ENCODE measurements at places on chromosomes 7 and 10. TPM values are rescaled to one million over a fixed set of nuclear protein-coding genes. Genes with fewer than 3 reads are reported as not detected.

Gene HERPUD2
- polyA plus RNA-seq, result 11.1 TPM

- no peaks in the 10 kb centered on the region for H3K27me3 ChIP-seq
- DNase-seq, result no peak
- peak overlapping the region; percentile 38 for H3K27ac ChIP-seq
- H3K36me3 ChIP-seq, result no peaks in the 10 kb centered on the region
These were observed 106.8 kb downstream of the CYP26A1 start for GRCh38 chr10:93180482-93180931.

DNA sequence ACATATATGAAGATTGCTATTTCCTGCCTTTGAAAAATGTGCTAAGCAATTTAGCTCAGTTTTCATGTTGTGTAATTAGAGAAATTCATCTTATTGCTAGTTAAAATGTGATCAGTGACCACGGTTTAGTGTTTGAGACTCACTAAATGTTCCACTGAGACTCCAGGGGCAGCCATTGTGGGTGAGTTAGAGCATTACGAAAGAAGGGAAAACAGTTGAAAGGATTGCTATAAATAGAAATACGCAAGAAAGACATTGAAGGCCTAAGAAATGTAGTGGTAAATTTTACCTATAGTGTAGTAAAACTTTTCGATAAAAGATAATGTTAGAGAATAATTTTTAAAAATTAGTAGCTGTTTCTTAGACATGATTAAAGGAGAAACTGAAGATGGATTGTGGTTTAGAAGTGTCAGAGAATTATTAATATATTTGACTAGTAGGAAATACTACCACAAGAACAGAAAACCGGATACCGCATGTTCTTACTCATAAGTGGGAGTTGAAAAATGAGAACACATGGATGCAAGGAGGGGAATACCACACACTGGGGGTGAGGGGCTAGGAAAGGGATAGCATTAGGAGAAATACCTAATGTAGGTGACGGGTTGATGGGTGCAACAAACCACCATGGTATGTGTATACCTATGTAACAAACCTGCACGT, 394.5 kb downstream of the SEMA3D start:
- no peaks in the 10 kb centered on the region for H3K36me3 ChIP-seq
- DNase-seq, result no peak
- no peaks in the 10 kb centered on the region for H3K27me3 ChIP-seq
- H3K4me3 ChIP-seq, result no peak overlapping the region
- no peaks in the 10 kb centered on the region for H3K4me1 ChIP-seq

- DNase-seq, result no peak
- no peak overlapping the region for H3K4me3 ChIP-seq
- H3K36me3 ChIP-seq, result no peaks in the 10 kb centered on the region
- H3K4me1 ChIP-seq, result no peaks in the 10 kb centered on the region
- no peak overlapping the region for H3K27ac ChIP-seq
- H3K27me3 ChIP-seq, result no peaks in the 10 kb centered on the region
These were observed 270.4 kb downstream of the HGF start for GRCh38 chr7:81499262-81500116.

GRCh38 chr10:33178026-33178755, 156.3 kb downstream of the NRP1 start:
- DNase-seq, result no peak
- H3K4me3 ChIP-seq, result no peak overlapping the region
- peak overlapping the region; percentile 37 for H3K27ac ChIP-seq
- H3K36me3 ChIP-seq, result peaks cover 41% of the 10 kb centered on the region

DNA sequence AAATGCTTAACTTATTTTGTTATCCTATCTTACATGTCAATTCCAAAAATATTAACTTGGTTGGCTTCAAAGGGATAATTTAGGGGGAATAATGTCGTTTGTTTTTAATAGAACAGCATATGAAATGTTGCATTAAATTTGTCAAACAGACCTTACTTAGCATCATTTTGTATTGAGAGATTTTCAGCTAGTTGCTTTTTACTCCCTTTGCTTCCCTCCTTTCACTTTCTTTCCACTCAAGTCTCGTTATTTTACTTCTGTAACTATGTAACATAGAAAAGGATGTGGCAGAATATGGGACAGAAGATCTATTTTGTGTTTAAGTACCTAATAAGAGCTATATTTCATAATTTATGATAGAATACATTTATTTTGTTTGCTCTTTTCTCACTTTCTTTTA, 2.6 kb downstream of the PHYHIPL start:
- H3K36me3 ChIP-seq, result no peaks in the 10 kb centered on the region
- H3K27ac ChIP-seq, result no peak overlapping the region
- DNase-seq, result no peak
- no peak overlapping the region for H3K4me3 ChIP-seq
- peaks cover 26% of the 10 kb centered on the region for H3K27me3 ChIP-seq

DNA sequence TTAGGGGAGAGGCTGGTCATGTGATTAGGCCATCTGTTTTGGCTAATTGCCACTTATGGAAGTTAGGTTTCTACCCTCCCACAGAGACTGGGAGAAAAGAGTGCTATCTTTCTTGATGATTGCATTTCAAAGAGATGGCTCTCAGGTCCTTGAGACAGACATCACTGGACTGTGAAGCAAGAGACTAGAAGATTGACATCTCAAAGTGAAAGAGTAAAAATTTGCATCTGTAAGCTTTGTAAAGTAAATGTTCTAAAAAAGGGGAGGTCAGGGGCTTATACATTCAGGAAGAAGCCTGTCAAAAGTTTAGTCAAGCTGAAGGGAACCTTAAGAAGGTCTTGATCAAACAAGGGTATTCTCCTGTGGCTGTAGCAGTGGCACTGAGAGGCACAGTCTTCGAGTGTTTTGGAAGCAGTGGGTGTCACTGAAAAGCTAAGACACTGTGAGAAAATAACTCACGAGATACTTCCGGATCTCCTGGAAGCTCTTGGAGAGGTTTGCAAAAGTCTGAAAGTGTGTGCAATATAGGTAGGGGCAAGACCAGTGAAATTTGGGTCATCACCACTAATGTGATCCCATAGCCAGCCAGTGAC, 342.1 kb downstream of the PHF14 start:
- H3K4me1 ChIP-seq, result no peaks in the 10 kb centered on the region
- DNase-seq, result no peak
- H3K36me3 ChIP-seq, result no peaks in the 10 kb centered on the region
- H3K4me3 ChIP-seq, result no peak overlapping the region

DNA sequence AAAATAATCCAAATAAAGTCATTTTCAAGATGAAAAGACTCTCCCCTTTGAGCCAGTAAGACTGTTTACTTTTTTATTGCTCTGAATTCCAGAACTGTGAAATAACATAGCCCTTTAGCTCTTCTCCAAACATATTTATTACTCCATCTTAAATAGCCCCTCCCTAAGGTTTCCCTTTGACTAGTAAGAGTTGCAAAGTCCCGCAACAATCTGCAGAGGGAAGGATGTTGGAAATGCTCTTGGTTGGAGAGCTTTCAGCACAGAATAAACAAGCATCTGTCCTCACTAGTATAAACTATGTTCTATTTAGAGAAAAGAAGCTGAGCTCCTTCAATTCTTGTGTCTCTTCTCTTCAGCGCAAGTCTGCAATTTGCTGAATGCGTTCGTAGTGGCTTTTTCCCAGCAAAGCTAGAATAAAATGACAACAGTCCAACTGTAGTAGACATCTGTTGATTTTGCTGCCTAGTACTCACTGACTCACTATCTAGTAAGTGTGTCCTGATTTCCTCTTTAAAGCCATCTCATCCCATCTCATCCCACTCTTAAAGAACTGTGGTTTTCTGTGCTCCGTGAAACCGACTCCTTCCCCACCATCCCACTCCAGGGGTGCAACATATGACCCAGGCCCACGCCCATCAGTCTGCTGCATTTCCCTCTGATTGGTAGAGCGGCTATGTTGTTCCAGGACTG, 104.0 kb downstream of the FAM107B start:
- no peak overlapping the region for H3K27ac ChIP-seq
- H3K4me1 ChIP-seq, result peaks cover 17% of the 10 kb centered on the region
- no peak for DNase-seq
- H3K27me3 ChIP-seq, result no peaks in the 10 kb centered on the region

Gene NODAL
- polyA plus RNA-seq, result not detected

Gene LRRC4
- polyA plus RNA-seq, result 3.7 TPM

DNA sequence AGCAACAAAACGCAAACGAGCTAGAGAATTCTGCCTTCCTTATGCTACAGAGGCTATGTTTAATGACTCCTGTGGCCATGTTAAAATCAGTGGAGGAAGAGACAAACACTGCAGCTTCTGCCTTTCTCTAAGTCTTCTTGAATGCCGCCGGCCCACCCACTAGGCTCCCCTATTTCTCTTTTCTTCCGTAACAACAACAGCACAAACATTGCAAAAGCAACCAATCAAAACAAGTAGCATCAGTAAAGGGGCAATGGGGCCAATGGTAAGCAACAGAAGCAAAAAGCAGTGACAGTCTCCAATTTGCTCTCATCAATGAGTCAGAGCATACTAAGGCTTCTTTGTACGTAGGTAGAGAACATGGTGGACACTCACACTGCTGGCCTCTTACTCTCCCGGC, 26.8 kb downstream of the DNAJC1 start:
- DNase-seq, result no peak
- H3K27me3 ChIP-seq, result no peaks in the 10 kb centered on the region
- H3K27ac ChIP-seq, result no peak overlapping the region
- H3K4me3 ChIP-seq, result no peak overlapping the region
- H3K4me1 ChIP-seq, result no peaks in the 10 kb centered on the region
- no peaks in the 10 kb centered on the region for H3K36me3 ChIP-seq

GRCh38 chr7:42414028-42414427, 177.0 kb upstream of the GLI3 start:
- H3K27me3 ChIP-seq, result no peaks in the 10 kb centered on the region
- no peaks in the 10 kb centered on the region for H3K36me3 ChIP-seq
- H3K4me3 ChIP-seq, result no peak overlapping the region
- no peak overlapping the region for H3K27ac ChIP-seq
- DNase-seq, result no peak
- H3K4me1 ChIP-seq, result no peaks in the 10 kb centered on the region

Gene FBXL15
- polyA plus RNA-seq, result 28.7 TPM

GRCh38 chr10:126402721-126403695, 14.7 kb upstream of the ADAM12 start:
- no peaks in the 10 kb centered on the region for H3K27me3 ChIP-seq
- H3K36me3 ChIP-seq, result no peaks in the 10 kb centered on the region
- H3K4me3 ChIP-seq, result no peak overlapping the region
- no peak overlapping the region for H3K27ac ChIP-seq
- H3K4me1 ChIP-seq, result no peaks in the 10 kb centered on the region
- no peak for DNase-seq

DNA sequence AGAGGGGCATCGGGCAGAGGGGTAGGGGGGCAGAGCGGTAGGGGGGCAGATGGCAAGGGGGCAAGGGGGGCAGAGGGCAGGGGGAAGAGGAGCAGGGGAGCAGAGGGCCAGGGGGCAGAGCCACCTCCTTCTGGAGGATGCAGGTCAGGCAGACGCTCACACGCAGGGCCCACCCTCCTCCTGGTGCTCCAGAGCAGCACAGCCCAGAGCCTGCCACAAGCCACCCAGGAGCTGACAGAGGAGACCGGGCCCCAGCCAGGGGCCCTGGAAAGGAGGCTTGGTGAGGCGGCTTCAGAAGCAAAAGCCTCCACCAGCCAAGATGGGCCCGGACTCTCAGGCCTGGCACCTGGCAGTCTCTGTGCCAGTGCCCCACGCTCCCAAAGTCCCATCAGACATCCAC, 13.1 kb downstream of the MAD1L1 start:
- no peak overlapping the region for H3K4me3 ChIP-seq
- peaks cover 6% of the 10 kb centered on the region for H3K4me1 ChIP-seq
- H3K27ac ChIP-seq, result no peak overlapping the region
- H3K36me3 ChIP-seq, result peaks cover 99% of the 10 kb centered on the region
- no peaks in the 10 kb centered on the region for H3K27me3 ChIP-seq

GRCh38 chr7:13466874-13467547, 522.5 kb downstream of the ETV1 start:
- no peaks in the 10 kb centered on the region for H3K36me3 ChIP-seq
- DNase-seq, result no peak
- H3K27me3 ChIP-seq, result no peaks in the 10 kb centered on the region
- no peak overlapping the region for H3K4me3 ChIP-seq

DNA sequence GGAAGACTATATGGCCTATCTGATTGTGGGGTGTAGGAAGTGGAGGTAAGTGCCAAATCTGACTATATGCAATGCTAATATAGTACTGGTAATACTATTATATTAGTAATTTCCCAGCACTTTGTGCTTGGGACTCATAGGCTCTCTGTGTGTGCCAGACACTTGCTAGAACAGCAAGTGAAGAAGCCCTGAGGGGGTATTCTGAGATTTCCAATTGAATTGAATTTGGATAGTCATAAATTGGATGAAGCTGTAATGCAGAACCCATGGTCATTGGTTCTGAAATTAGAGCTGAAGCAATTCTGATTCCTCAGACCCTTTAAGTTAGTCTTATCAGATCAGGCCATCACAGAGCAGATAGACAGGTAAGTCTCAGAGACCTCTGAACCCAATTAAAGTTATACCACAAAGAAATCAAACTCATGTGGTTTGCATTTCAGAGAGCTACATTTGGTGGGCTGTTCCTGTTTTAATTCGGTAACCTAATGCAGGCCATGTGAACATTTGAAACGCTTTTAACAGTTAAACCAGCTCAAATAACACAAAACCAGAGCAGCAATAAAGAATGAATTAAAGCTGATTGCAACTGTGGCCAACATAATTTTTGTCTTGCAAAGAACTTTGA, 179.5 kb downstream of the CREB5 start:
- no peak overlapping the region for H3K4me3 ChIP-seq
- H3K4me1 ChIP-seq, result no peaks in the 10 kb centered on the region
- H3K27ac ChIP-seq, result no peak overlapping the region
- no peaks in the 10 kb centered on the region for H3K36me3 ChIP-seq
- no peak for DNase-seq

DNA sequence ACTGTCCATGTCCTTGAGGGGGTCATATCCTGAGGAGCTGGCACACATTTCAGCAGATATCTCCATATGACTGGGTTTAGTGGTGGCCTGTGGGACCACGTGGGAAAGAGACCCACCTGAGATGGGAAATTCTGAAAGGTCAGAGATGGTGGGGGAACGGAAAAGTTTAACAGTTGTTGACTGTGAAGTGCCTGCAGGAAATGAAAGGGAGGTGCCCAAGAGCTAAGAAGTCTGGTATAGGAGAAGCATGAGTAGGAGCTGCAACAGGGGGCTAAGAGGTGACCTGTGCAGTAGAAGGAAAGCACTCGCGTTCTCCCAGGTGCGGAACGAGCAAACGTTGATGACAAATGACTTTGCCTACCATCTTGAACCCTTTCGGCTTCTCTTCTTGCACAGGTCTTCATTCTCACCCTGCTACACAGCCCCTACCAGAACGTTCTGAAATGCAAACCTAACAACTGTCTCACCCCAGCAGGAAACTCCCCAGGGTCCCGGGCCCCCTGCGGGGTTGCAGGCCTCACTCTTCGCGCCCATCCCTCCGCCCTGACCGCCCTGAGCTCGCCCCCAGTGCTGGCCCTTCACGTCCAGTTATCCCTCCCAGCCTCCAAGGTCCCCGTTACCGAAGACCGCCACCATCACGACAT, 9.8 kb upstream of the FXYD4 start:
- DNase-seq, result no peak
- H3K27ac ChIP-seq, result peak overlapping the region; percentile 80
- peak overlapping the region; percentile 67 for H3K4me3 ChIP-seq
- no peaks in the 10 kb centered on the region for H3K27me3 ChIP-seq

GRCh38 chr10:89314676-89315075, 12.8 kb downstream of the IFIT2 start:
- no peak overlapping the region for H3K27ac ChIP-seq
- H3K4me1 ChIP-seq, result no peaks in the 10 kb centered on the region
- no peaks in the 10 kb centered on the region for H3K36me3 ChIP-seq
- no peak for DNase-seq

Data from spleen (tissue), 13 donors.